ENCODE measurements at places on chromosomes 11 and 22.

- no peak for DNase-seq
Measured at GRCh38 chr22:20899827-20900423, 17.3 kb upstream of the CRKL start.

GRCh38 chr11:75084883-75085282, 11.8 kb downstream of the OR2AT4 start:
- DNase-seq: no peak

DNA sequence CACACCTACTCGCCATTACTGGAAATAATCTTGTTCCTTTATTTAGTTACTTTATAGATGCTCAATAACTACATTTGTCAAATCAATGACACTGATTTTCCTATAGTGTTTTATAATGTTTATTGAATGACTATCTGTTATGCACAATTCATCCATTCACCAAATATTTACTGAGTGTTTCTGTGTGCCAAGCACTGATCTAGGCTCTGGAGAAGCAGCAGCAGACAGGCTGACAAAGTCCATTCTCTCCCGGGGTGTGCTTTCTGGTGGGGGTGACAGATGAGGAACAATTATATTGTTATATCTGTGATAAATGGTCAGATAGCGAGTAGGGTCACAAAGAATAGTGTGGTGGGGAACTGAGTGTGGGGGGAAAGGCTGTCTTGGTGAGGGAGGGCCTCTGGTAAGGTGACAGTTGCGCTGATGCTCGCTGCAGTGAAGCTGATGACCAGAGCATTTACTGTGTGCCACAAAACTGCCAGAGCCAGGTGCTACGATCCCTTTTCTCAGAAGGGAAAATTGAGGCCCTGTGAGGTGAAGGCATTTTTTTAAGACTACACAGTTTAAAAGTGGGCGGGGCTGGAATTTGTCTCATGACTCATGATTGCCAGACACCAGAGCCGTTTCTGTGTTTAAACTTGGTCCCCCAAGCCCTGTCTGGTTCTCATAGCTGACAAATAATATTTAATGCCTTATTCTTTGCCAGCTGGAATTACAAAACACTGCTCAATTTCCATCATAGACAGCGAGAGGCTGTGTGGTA, 10.2 kb downstream of the PACS1 start:
- DNase-seq: no peak

- no peak for DNase-seq
Measured at GRCh38 chr11:32316858-32317642, 118.3 kb downstream of the WT1 start.

DNA sequence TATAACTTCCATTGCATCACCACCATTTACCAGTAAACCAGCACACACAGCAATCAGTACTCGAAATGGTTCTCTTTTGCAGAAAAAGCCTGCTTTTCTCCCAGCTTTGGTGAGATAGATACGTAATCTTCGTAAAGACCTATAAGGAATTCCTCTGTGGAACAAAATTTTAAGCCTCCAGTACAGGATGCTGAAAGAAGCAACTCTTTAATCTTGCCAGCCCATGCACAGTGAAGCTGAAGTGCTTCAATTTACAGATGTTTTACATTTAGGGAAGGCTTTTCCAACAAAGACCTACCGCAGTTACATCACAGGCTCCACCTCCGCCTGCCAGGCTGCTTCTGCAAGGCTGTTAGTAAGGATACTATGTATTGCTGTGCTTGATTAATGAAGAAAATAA, 1.9 kb downstream of the ELMOD1 start:
- DNase-seq: no peak

GRCh38 chr11:117475716-117476530, 148.3 kb downstream of the CEP164 start:
- no peak for DNase-seq

DNA sequence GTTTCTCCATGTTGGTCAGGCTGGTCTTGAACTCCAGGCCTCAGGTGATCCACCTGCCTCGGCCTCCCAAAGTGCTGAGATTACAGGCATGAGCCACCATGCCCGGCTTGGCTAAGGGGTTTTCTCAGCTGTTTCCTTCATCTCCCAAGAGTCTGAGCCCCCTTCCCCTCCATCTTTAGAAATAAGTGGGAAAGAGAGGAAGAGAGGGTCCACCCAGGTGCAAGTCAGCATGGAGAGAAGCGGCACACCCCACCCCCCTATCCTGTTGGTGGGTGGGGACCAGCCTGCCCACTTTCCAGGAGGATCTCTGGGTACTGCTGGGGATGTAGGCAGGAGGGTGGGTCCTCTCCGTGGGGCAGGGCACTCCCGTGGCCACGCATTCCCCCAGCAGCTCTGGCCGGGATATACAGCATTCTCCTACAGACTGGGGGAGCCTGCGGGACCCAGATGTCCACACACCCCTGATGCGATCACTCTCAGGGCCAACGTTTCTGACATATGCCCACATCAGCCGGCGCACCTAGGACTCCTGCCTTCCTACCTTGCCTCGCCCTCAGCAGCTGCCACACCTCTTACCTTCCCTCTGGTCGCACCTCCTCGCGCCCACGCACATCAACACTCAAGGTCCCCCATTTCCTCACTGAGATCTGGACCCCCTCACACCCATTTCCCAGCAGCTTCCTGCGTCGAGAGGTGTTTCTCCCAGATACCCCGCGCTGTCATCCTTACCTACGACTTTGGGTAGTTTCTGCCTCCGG, 8.9 kb downstream of the SCARF2 start:
- no peak for DNase-seq

- DNase-seq: no peak
Measured at GRCh38 chr11:45171550-45171949, 25.1 kb downstream of the PRDM11 start.

DNA sequence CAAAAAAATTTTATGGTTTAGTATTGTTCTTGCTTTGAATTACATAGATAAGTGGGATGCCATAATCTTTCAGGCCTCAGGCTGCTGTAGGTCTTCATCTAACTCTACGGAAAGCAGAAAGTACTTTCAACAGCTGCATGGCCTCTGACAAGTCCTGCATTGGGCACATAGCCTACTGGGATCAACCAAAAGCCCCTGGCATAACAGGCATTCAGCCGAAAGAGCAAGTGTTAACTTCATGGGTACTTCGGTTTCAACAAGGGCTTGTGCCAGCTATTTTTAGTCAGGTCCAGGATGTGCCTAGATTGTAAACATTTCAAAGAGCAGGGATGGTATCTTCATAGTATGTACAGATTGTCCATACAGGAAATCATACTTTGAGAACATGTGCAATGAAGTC, 3.1 kb downstream of the SLN start:
- no peak for DNase-seq

DNA sequence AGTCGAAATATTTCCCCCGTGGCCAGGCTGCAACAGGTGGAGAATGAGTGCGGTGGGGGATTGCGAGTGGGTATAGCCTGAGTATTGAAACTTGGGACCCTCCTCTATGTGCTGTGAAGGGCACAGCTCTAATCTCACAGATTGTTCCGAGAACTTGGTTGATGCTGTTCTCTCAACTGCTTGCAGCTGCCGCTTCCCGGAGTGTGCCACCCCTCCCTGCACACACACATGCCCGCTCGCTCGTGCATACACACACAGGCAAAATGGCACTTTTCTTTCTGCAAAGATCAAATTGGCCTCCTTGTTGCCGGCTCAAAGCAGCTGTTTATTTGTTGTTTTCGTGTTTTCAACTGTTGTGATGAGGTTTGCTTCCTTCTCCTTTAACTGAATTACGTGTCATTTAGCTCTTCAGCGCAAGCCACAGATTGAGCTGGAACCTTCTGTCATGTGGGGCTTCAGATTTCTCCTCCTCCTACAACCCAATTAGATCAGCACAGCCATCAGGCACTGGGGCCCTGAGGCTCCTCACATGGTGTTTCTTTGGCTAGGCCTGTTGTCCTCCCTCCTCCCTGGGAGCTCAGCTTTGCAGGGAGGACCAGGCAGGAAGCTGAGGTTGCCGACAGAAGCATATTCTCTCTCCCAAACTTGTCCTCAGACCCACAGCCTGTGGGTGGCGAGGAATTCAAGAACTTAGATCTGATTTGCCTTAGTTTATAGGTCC, 13.9 kb upstream of the B3GAT1 start:
- no peak for DNase-seq

- DNase-seq: no peak
Measured at GRCh38 chr11:70456921-70457532, 58.7 kb downstream of the CTTN start.

- DNase-seq: no peak
Measured at GRCh38 chr22:47928631-47929030, 1166.2 kb downstream of the TBC1D22A start.

GRCh38 chr11:118015385-118015841, 29.2 kb downstream of the IL10RA start:
- no peak for DNase-seq

- DNase-seq: no peak
Measured at GRCh38 chr11:35131886-35132285, 7.1 kb upstream of the CD44 start.

GRCh38 chr11:48384670-48385069, 18.4 kb upstream of the OR4C5 start:
- DNase-seq: no peak

- no peak for DNase-seq
Measured at GRCh38 chr22:38350444-38351359, 33.5 kb upstream of the CSNK1E start.
